ENCODE measurements at places on chromosomes 1 and 21.

DNA sequence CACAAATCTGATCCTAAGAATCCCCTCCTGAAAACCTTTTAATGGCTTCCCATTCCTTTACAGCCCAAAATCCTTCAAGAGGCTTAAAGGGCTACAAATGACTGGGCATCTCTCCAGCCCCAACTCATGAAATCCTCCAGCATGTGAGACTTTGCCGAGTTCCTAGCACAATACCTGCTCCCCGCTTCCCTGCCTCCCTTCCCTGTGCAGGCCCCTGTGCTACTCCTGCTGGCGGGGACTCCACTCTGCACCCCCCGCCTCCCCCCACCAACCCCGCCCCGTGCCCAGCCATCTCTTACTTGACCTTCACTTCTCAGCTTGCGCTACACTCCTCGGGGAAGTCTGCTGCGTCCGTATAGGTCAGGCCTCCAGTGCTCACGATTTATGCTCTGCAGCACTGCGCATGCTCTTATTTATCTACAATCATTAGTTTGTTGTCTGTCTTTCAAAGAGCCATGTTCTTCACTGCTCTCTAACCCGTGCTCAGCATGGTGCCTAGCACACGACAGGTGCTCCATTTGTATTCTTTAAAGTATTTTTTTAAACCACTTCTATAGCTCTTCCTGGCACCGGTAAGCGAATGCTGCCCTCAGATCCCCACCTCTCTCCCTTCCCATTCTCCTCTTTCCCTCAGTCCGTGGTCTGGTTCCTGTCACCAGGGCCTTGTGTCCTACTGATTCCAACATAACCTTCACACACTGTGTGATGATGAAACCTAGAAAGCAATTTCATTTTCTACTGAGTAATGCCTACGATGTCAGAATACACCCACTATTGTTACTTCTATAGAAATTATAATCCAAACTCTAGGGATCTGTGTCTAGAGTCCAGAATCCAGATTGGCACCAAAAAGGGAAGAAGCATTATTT is 37.5 kb upstream of the PLA2G2C start:
- DNase-seq: no peak

DNA sequence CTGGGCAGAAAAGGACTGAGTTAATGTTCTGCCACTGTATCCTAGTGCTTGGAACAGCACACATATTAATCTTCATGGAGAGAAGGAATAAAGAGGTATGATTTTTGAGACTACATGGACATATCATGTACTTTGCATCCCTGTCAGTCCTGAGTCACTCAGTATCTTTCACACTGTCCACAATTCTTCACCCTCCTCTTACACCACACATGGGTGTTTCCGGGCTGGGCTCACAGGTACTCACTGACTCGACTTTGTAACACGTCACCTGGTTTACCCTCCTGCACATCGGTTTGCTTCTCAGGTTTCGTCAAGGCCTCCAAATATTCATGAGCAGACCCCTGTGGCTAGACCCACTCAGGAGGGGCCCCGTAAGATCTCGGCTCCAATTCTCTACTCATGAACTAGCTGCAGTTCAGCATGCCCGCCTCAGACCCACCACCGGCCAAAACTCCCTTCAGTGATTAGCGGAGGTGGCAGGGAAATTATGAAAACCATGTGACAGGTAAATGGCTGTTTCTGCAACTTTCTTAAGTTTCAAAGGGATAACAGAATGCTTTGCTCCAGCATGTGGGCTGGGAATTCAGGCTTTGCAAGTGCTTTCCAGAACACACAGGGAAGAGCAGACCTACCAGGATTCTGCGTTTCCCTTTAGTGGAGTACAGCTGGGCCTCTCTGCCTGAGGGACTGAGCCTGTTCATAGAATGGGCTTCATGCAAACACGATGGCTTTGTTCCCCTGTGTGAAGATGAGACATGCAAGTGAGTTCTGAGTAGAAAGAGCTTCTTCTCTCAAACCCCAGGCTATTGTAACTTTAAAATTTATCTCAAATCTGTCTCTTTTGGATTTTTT is 31.3 kb upstream of the TRABD2B start:
- DNase-seq: no peak

DNA sequence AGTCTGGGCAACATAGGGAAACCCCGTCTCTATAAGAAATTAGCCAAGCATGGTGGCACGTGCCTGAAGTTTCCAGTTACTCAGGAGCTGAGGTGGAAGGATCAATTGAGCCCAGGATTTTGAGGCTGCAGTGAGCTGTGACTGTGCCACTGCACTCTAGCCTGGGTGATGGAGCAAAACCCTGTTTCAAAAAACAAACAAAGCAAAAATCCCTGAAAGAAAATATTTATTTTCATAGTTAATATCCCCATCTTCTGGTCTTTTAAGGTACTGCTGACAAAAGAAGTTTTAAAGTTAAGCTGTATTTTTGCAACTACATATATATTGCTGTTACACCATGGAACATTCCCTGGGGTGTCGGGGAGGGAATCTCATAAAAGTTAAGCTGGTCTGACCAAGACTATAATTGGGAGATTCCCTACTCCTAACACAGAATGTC is 26.0 kb downstream of the VAMP4 start:
- peak; percentile 16 for DNase-seq

- peak; percentile 21 for DNase-seq
Observed at GRCh38 chr21:42465008-42465802, 30.8 kb downstream of the RSPH1 start.

DNA sequence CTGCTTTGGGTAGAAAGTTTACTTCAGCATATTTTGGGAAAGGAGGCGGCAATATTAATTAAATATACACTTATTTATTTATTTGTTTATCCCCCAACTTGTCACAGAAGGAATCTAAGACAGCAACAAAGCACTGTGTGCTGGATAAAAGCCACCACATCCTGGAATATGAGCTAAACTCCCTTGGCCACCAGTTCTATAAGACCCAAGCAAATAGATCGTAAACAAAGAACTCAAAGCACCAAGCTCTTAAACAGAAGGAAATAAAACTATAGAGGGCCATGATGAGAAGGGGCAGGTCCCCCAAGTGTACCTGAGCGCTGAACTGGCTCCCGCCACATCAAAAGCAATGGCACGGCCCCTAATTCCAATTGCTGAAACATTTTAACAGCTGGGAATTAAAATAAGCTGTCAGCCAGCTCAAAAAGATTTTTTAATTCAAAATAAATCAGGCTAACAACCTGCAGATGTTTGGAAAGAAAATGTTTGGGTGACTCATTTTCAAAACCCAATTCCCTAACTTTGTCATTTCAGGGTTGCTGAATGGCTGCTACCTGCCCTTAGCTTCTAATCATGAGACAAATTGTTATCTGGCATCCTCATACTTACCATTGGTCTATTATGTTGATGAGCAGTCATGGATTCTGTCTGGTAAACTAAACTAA is 127.1 kb downstream of the SLC30A10 start:
- no peak for DNase-seq

DNA sequence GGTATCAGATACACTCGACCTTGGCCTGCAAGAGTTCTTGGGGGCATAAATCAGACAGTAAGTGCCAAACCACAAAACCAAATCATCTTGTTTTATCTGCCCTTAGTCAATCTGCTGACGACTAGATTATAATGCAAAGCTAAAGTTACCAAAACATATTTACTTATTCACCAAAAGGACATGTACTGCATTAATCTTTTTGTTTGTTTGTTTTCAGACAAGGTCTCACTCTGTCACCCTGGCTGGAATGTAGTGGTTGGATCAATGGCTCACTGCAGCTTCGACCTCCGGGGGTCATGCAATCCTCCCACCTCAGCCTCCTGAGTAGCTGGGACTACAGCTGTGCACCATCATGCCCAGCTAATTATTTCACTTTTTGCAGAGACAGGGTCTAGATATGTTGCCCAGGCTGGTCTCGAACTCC is 114.7 kb downstream of the APP start:
- no peak for DNase-seq

DNA sequence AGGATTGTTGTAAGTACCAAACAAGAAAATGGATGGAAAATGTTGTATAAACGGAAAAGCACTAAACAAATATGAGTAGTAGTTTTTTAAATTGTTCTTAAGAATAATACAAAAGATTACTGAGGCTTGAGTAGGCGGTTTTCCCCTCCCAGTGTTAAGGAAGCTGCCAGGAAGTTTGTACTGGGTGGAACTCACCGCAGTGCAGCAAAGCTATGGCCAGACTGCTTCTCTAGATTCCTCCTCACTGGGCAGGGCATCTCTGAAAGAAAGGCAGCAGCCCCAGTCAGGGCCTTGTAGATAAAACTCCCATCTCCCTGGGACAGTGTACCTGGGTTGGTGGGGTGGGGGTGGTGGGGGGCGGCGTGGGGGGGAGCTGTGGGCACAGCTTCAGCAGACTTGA is 58.7 kb downstream of the XCL2 start:
- DNase-seq: no peak

GRCh38 chr1:168468042-168468809 is 75.6 kb downstream of the XCL2 start:
- DNase-seq: peak; percentile 79

- DNase-seq: no peak
Observed at GRCh38 chr1:157119008-157119407, 19.2 kb downstream of the ETV3 start.

GRCh38 chr1:68594851-68595250 is 98.0 kb upstream of the DEPDC1 start:
- no peak for DNase-seq

DNA sequence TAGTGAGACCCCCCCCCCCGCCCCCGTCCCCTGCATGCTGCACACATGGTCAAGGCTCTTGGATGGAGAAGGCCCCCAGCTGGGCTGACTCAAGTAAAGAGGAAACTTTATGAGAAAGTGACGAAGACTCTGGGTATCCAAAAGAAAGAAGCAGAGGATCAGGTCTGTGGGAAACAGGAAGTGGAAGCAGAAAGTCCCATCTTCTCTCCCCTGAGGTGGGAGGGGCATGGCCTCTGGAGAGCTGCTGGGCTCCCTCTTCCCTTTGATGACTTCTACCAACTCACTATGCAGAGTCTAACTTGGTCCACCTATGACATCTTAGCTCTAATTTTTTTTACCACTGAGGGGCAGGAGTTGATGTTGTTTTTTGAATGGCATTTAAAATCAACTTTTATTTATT is 42.7 kb upstream of the LIN9 start:
- DNase-seq: no peak

- peak; percentile 73 for DNase-seq
Observed at GRCh38 chr1:61254634-61255357, 172.4 kb downstream of the NFIA start.

GRCh38 chr1:12057382-12057781 is 5.7 kb upstream of the TNFRSF8 start:
- no peak for DNase-seq

DNA sequence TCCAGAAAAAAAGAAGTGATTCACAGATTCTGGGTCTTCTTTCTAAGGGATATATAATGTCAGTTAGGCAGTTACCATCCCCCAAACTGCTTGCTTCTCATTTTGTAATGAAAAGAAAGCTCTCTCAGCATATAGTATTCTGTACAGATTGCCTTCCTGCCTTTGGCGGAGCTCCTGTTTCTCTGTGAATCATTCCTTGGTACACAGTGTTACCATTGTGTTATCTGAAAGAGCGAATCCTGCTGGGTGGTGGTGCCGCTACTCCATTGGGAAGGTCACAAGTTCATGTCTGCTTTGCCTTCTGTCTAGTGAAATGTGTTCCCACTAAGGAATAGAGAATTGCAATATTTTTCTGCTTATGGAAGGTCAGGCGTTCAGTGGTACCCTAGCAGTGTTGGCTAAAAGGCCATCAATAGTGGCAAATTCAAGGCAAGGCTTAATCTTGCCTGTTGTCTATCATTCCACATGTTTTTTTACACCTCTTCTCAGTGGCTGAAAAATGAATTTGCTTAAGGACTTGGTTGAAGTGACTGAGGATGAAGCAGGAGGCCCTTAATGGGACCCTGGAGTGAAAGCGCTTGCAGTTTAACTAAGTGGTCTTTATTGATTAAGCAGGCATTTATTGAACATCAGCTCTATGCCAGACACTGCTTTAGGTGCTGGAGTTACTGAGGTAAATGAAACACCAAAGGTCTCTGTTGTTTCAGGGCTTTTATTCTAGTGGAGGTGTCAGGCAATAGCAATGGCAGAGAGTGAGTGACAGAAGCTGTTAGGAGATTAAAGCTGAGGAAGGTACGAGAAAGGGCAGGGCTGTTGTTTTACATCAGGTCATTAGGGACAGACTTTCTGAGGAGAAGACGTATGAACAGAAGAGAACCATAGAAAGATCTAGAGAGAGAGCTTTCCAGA is 186.7 kb downstream of the PDE4B start:
- peak; percentile 49 for DNase-seq

- DNase-seq: no peak
Observed at GRCh38 chr21:42725416-42725930, 72.1 kb downstream of the PDE9A start.

GRCh38 chr21:26281506-26281905 is 110.9 kb upstream of the APP start:
- no peak for DNase-seq

DNA sequence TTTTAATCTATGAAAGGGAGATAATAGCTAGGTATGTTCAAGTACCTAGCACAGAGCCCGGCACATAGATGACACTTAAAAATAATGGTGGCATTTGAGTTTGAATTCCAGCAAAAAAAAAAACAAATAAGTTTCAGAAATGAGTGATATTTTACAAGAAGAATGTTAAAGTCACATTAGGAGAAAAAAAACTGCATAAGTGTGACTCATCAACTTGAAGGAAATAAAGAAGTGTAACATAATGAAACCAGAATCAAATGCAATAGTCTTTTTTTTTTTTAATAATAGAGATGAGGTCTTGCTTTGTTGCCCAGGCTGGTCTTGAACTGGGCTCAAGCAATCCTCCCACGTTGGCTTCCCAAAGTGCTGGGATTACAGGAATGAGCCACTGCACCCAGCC is 17.1 kb downstream of the DNASE2B start:
- peak; percentile 28 for DNase-seq

- DNase-seq: peak; percentile 77
Observed at GRCh38 chr1:181134543-181135436, 46.3 kb downstream of the IER5 start.

GRCh38 chr1:96695954-96696353 is 25.6 kb upstream of the PTBP2 start:
- DNase-seq: no peak

GRCh38 chr1:42992054-42992571 is 33.4 kb upstream of the SLC2A1 start:
- DNase-seq: no peak

GRCh38 chr1:19222573-19222972 is 12.5 kb upstream of the UBR4 start:
- no peak for DNase-seq

GRCh38 chr1:42150651-42151050 is 2.6 kb upstream of the GUCA2B start:
- DNase-seq: no peak

DNA sequence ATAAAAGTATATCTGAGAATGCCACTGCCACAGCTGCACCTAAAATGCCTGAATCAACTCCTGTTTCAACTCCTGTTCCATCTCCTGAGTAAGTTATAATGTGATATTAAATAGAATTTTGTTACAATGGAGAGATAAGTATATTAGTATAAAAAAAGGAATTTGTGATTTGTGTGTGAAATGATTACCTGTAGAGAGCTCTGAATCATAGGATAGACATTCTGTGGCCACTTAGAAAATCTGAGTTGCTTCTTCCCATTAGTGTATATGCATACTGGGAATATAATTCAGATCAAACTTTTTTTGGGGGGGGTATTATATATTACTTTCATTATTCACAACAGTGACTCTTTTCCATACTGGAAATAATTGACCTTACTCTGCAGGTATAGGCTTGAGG is 52.9 kb downstream of the SUCO start:
- peak; percentile 8 for DNase-seq

All from fibroblast of upper back skin (primary cell).